ENCODE measurements at places on chromosomes 7 and 10. TPM values are rescaled to one million over a fixed set of nuclear protein-coding genes. Genes with fewer than 3 reads are reported as not detected.

GRCh38 chr7:95011146-95011928 is 103.9 kb downstream of the PPP1R9A start:
- DNase-seq = no peak
- H3K27me3 ChIP-seq = no peaks in the 10 kb centered on the region
- no peaks in the 10 kb centered on the region for H3K36me3 ChIP-seq
- no peak overlapping the region for H3K27ac ChIP-seq
- no peak overlapping the region for H3K4me3 ChIP-seq

Gene TRIM50
- 0.24 TPM for total RNA-seq

DNA sequence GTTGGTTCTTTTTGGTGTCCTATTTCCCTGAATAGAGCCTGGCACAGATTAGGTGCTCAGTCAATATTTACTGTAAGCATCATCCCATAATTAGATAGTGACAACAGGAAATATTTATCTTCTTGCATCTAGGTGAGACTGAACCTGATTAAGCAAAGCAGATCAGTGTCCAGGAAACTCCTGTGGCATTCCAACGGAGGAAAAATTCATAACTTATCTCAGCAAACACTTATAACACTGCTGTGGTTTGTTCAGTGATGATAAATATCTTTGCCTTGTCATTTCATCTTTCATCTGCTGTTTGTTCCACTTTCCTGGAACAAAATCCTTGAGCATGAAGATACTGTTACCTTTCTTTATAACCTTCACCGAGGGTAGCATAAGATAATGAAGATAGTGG is 1160.3 kb upstream of the AUTS2 start:
- H3K36me3 ChIP-seq = no peaks in the 10 kb centered on the region
- no peaks in the 10 kb centered on the region for H3K27me3 ChIP-seq
- H3K4me3 ChIP-seq = no peak overlapping the region
- H3K4me1 ChIP-seq = no peaks in the 10 kb centered on the region

GRCh38 chr7:47153576-47153975 is 428.3 kb downstream of the TNS3 start:
- peaks cover 4% of the 10 kb centered on the region for H3K4me1 ChIP-seq
- no peak overlapping the region for H3K27ac ChIP-seq
- no peaks in the 10 kb centered on the region for H3K27me3 ChIP-seq
- no peaks in the 10 kb centered on the region for H3K36me3 ChIP-seq
- no peak overlapping the region for H3K4me3 ChIP-seq

- peaks cover 3% of the 10 kb centered on the region for H3K4me1 ChIP-seq
- H3K27ac ChIP-seq = no peak overlapping the region
- no peak overlapping the region for H3K4me3 ChIP-seq
- H3K36me3 ChIP-seq = no peaks in the 10 kb centered on the region
- H3K27me3 ChIP-seq = no peaks in the 10 kb centered on the region
Measured at GRCh38 chr7:97011536-97012364, 6.4 kb downstream of the DLX6 start.

GRCh38 chr10:117441812-117442443 is 66.7 kb upstream of the PDZD8 start:
- no peak overlapping the region for H3K27ac ChIP-seq
- H3K27me3 ChIP-seq = no peaks in the 10 kb centered on the region
- DNase-seq = no peak
- H3K4me1 ChIP-seq = no peaks in the 10 kb centered on the region
- H3K4me3 ChIP-seq = no peak overlapping the region

Gene LMTK2
- 12.0 TPM for total RNA-seq

DNA sequence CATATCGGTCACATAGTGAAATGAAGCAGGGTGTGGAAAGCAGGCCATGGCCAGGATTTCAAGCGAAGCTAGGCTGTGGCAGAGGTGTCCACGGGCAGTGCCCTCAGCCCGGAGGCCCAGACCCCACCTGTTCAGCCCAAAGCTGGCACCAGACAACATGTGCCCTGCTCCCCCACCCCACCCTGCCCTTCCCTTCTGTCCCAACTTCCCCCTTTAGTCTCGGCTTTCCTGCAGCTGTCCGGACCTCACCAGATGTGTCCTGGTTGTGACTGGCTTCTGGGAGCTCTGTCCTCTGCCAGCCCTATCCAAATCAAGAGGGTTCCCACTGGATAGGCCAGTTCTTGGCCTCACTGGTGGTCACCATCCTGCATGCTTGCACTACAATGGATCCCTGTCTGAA is 37.3 kb downstream of the ADAM12 start:
- no peaks in the 10 kb centered on the region for H3K36me3 ChIP-seq
- no peaks in the 10 kb centered on the region for H3K27me3 ChIP-seq
- no peak overlapping the region for H3K4me3 ChIP-seq
- no peak overlapping the region for H3K27ac ChIP-seq
- no peak for DNase-seq

DNA sequence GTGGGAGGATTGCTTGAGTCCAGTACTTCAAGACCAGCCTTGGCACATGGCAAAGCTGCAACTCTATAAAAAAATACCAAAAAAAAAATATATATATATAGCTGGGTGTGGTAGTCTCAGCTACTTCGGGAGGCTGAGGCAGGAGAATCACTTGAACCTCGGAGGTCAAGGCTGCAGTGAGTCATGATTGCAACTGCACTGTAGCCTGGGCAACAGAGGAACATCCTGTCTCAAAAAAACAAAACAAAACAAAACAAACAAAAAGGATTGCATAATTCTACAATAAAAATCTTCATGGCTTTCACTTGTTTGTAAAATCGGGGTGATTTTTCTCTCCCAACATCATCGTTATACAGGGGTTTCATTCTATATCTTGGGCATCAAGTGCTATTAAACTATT is 35.1 kb downstream of the GUSB start:
- no peaks in the 10 kb centered on the region for H3K36me3 ChIP-seq
- peak; percentile 90 for DNase-seq
- H3K4me1 ChIP-seq = peaks cover 3% of the 10 kb centered on the region
- no peak overlapping the region for H3K4me3 ChIP-seq
- no peaks in the 10 kb centered on the region for H3K27me3 ChIP-seq
- no peak overlapping the region for H3K27ac ChIP-seq

- H3K36me3 ChIP-seq = no peaks in the 10 kb centered on the region
- H3K27ac ChIP-seq = no peak overlapping the region
- no peak overlapping the region for H3K4me3 ChIP-seq
- H3K27me3 ChIP-seq = no peaks in the 10 kb centered on the region
Measured at GRCh38 chr10:97483921-97484320, 14.3 kb downstream of the MMS19 start.

All from ovary (tissue), 10 donors.